Activated T-cell treated with anti-CD3 and anti-CD28 coated beads for 4 hours (primary cell): ENCODE measurements at places on chromosomes 5 and 9.

DNA sequence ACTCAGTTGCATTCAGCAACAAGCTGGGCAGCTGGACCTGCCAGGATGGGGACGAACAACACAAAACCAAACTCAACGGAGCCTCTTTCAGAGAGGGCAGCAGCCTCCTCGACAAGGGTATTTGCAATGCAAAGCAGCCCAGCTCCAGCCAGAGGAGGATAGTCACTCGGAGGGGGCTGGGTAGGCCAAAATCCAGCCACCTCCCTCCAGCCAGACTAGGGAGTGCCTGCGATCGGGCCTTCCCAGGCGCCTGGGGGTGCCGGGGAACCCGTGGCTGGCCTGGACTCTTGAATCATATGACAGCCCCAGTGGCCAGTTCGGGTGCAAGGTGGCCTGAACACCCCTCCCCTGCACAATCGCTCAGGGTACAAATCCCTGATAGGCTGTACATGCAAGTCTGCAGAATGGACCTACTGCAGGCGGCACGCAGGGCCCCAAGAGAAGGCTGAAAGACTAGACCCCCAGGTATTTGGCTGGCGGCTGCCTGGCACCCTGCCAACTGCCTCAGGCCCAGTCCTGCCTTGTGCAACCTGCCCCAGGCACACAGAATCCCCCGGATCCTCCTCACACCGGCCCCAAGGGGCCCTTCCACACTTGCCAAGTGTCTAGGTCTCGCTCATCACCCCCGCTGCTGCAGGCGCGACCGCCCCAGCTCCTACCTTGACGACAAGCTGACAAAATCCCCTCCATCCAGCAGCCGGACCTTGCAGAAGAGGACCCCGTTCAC, 1.3 kb downstream of the EEIG1 start:
- no peak for DNase-seq

- DNase-seq = no peak
These were observed 1.4 kb upstream of the NKD2 start for GRCh38 chr5:1007221-1007680.

GRCh38 chr9:91302831-91303230, 58.9 kb downstream of the AUH start:
- DNase-seq = no peak

DNA sequence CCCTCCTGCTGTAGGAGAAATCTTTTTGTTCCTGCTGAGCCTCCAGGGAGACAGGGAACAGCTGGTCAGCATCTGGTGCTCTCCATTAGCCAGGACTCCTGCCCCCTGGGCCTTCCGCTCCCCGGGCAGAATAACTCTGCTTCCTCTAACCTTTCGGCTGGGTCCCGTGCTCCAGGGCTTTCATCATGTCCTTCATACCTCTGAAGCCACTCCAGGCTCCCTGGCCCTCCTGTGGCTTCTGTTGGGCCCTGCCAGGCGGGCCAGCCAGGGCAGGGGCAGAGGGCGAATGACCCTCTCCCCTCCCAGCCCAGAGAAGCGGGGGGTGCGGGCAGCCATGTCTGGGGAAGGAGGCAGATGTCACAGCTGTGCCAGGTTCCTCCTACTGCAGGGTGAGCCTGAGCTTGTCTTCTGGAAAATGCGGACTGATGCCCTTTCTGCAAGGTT, 81.7 kb upstream of the LMX1B start:
- no peak for DNase-seq

GRCh38 chr9:94148419-94148818, 64.2 kb downstream of the PTPDC1 start:
- no peak for DNase-seq

- no peak for DNase-seq
These were observed 96.8 kb downstream of the RAPGEF6 start for GRCh38 chr5:131538177-131538593.

DNA sequence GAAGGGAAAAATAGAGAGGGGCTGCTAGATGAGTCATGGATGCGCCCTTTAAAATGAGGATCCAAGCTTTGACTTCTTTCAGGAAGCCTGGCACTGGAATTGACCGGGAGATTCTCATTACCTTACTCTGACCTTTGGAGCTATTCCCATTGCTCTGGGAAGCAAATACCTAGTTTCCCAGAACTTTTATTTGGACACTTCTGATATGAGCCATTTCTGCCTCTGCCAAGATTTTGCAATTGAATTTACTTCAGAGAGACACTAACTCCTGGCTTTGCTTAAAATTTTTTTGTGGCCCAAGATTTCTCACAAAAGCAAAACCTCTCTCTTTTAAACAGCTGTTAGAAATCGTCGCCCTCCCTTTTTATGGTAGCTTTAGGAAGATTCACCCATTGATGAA, 15.7 kb upstream of the AGXT2 start:
- no peak for DNase-seq

- no peak for DNase-seq
These were observed at the start of gene RAI14 for GRCh38 chr5:34656001-34656699. RAI14 (plus strand) TSS chr5:34656328; CDS start chr5:34686920, 30,592 bp downstream.
